ENCODE measurements at places on chromosomes 5 and 9.
A peak's percentile ranks its signal among the peaks of the same experiment; 100 is the strongest.

DNA sequence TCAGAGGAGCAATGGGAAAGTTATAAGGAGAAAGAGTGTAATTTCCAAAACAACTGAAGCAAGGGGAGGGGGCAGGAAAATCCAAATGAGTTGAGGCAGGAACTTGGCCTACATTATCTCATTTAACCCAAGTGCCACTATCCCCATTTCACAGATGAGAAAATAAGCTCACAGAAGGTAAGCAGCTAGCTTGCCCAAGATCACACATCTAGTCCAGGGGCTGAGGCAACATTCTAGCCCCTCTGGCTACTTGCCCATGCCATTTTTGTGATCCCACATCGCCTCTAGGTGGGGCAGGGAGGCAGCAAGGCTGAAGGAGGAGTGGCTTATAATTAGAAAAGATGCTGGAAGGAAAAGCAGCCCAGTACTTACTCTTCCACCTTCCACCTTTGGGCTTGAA is 2.6 kb upstream of the PSIP1 start:
- DNase-seq: no peak

GRCh38 chr9:8287501-8287900 is 487.9 kb upstream of the DMAC1 start:
- no peak for DNase-seq

- DNase-seq: no peak
These were observed 141.7 kb downstream of the GADD45G start for GRCh38 chr9:89746385-89747116.

DNA sequence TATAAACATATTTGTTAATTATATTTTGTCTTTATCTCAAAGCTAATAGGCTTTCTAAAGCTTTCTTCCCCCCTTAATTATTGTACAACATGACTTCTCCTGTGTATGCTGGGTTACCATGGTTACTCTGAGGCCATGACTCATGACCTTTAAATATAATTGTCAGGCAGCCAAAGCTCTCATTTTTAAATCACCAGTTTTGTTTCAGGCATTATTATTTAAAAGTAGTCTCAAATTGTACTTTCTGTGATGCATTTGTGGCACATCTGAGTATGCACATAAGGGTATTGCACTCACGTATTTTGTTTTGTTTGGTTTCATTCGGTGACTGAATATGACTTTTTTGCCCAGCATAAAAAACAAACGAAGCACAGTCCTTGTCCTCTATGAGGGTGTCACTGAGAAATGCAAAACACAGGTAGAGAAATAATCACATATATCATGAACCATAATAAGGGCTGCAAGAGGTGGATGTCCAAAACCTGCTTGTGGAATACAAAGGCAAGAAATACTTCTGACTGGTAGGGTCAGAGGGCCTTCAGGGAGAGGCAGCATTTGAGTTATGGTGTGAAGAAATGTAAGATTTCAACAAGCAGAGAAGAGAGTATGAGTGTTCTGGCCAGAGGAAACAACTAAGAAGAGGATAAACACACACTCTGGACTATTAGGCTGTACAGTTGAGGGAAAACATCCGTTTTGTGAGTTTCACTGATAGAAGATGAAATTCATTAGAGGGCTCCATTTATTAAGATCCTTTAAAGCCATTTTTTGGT is 2.1 kb downstream of the CCDC192 start:
- DNase-seq: no peak

GRCh38 chr9:1871626-1872419 is 143.3 kb upstream of the SMARCA2 start:
- DNase-seq: no peak

DNA sequence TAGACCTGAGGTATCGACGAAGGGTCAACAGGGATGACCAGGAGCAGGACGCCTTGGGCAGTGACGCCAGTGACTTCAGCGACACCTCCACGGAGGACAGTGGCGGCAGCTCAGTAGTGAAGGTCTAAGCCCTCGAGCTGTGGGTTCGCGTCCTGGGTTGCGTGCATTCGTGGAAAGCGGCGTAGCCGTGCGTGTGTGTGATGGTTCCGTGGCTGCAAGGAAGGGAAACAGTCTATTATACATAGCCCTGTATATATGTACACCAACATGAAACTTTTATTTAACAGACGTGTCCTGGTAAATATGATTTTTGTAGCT is 8.4 kb downstream of the PPP1R26 start:
- DNase-seq: no peak

DNA sequence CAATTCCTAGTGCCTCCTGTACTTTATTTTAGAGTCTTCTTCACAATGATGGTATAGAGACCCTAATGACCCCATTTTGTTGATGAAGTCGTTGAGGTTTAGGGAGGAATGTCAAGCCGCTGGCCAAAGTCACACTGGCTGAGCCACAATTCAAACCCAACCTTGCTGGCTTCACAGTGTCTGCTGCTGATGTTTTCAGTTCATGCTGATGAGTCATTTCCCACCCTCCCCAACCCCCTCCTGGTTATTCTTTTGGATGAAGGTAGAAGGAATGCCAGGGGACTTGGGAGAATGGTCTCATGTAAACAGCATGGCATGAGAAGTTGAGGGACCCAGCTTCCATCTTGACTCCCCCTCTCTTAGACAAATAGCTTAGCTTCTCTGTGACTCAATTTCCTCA is 68.6 kb downstream of the TMEM252 start:
- no peak for DNase-seq

DNA sequence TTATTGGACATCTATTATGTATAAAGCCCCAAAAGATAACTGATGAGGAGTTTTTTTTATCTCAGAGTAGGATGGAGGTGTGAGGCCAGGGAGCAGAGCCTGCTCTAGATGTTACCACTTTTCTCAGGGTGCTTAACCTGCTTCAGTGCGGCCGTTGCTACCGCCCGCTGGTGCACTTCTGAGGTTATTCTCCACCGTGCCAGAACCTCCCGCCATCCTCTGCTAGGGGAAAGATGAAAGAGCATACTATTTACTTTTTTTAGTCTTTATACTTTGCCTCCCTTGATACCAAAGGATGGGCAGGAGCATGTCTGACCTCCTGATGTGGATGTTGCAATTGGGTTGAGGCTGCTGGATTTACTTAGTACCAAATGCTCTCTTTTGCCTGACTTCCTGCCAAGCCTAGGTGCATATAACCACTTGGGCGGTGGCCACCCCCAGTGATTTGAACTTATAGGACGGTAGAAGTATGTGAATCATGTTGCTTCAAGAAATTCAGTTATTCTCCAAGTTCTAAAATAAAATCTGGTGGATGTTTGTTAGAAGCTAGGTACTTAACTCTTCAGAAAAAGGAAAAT is 71.1 kb upstream of the HSPB3 start:
- DNase-seq: no peak

DNA sequence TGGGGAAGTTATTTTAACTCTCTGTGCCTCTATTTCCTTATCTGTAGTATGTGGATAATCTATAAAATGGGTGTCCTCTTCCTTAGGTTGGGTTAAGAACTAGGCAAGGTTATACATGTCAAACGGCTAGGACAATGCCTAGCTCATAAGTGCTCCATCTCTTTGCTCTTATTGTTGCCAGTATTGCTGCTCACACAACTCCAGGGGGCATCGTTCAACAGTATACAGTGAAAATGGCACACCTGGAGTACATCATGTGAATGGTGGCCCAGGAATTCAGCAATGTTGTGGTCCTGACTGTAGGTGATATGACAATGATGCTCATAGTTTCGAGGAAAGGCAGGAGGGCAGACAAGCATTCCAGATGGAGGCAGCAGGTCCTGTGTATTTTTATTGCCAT is 30.1 kb downstream of the SLIT3 start:
- DNase-seq: no peak

- DNase-seq: no peak
These were observed 105.9 kb upstream of the IER5L start for GRCh38 chr9:129283705-129284606.

GRCh38 chr9:89891591-89892304 is 286.9 kb downstream of the GADD45G start:
- no peak for DNase-seq

GRCh38 chr9:89647366-89648128 is 42.7 kb downstream of the GADD45G start:
- DNase-seq: no peak

DNA sequence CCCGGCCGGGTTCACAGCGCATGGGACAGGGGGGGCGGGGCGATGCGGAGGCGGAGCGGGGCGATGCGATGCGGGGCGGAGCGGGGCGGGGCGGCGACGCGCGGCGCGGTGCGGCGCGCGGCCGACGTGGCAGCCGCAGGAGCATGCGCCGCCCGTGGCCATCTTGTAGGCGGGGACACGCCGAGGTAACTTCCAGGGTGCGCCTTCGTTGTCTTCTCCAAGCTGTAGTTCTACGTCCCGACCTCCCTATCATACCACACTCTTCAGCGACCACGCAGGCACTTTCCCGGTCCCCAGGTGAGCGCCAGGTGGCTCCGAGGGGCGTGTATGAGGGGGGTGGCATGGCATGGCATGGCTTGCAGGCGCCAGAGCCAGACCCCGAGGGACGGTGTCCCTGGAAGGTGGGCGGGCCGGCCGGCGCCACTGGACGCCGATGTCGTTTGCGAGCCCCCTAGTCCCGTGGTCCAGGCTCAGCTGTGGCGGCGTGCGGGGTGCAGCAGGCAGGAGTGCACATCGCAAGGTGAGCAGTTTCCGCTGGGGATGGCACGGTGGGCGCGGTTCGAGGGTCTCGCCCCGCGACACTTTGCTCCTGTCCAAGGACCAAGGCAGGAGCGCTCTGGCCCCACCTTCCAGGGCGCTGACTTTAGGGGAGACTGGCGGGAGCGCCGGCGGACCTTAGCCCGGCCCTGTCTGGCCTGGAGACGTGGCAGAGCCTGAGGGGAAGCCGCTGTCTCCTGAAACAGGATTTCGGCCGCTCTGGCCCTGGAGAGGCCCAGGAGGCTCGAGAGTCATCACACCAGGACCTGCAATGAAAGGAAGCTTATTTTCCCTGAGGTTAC is at the start of gene PRRC1:
Gene PRRC1 (plus strand): TSS at position 161 of the 839 bp plus-strand sequence. CDS start 5,840 bp downstream, outside the sequence.
- DNase-seq: peak; percentile 92

GRCh38 chr9:70493029-70493428 is 78.6 kb upstream of the KLF9 start:
- no peak for DNase-seq

DNA sequence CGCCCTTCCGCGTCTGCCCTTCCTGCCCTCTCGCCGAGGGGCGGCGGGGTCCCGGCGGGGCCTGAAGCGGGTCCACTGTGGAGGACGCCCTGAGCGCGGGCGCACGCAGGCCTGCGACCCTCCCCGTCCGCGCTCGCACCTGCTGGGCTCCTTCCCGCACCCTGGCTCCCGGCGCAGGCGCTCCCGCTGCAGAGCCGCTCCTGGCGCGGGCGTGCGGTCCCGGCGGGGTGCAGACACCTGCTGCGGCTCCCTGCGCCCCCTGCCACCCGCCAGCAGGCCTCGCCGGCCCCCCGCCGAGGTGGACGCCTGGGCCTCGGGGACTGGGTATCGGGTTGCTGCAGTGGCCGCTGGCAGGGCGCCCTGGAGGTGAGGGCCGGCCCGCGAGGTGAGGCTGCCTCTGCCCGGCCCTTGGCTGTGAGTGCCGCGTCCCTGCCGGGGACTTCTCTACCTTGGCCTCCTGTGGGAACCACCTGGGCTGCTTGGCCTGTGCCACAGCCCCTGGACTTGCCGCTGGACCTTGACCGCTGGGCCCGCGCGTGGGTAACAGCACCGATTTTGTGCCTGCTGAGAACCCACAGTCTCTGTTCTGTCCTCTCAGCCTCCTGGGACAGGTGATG is 627 bp downstream of the ARRDC1 start:
- no peak for DNase-seq

GRCh38 chr9:99497641-99498040 is 275.6 kb downstream of the SEC61B start:
- no peak for DNase-seq

DNA sequence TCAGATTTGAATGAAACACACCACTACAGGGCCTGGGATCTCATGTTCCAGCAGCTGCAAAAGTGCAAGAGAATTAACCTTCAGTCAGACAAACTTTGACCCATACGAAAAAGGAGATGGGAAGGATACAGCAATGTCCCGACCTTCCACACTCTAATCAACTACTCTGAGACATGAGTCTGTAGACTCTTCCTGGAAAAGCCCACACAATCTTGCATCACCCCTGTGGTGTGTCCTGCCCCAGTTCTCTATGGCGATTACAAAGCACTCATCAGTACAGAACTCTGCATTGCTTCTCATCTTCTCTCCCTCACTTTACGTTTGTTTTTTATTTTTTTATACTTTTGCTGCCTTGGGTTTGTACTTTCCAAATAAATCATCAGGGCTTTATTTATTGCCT is 241.0 kb upstream of the KIF2A start:
- DNase-seq: peak; percentile 25

- DNase-seq: no peak
These were observed 93.6 kb downstream of the UHRF2 start for GRCh38 chr9:6506571-6506970.

GRCh38 chr5:148853868-148854267 is 27.5 kb downstream of the ADRB2 start:
- no peak for DNase-seq

DNA sequence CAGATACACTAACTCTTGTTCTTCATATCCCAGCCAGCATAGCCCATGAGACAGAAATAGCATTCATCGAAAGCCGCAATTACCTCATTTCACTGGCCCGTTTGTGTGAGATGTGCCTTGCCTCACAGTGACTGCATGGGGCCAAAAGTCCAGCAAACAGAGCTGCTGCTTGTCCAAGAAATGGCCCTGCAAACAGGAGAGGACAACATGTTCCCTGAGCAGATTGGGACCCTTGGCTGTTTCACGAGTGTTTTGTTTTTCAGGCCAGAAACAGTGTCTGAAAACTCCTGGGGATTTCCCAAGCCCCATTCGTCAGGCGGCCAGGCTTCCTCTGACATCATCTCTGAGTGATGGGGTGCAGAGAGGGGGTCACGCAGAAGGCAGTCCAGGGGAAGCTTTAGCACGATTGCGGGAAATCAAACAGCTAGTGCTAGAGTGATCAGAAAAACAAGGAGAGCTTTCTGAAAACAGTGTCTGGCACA is 503.6 kb upstream of the PAPPA start:
- DNase-seq: no peak

GRCh38 chr9:37908698-37909186 is 4.8 kb upstream of the SLC25A51 start:
- no peak for DNase-seq

DNA sequence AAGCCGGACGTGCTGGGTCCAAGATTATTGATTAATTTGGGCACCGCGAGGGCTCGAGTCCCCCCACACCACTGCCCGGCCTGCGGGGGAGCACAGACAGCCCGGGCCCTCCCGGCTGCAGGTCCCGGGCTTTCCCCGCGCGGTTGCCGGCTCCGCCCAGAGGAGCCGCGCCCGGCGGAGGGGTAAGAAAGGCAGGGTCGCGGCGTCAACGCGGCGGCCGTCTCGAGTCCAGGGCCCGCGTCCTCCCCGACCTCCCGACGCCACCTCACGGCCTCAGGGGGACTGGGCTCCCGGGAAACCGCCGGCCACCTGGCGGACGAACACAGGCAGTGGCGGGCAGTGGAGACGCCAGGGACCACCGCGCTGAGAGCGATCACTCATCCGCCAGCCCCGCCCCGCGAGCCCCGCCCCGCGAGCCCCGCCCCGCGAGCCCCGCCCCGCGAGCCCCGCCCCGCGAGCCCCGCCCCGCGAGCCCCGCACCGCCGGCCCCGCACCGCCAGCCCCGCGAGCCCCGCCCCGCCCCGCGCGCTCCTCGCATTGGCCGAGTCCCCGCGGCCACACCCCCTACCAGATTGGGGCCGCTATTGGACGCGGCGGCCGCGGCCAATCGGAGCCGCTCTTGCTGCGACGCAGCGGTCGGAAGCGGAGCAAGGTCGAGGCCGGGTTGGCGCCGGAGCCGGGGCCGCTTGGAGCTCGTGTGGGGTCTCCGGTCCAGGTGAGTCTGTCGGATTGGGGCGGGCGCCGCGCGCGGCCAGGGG is at the start of gene MRPL41:
Gene MRPL41 (plus strand): TSS at position 616 of the 758 bp plus-strand sequence. CDS start 203 bp downstream, outside the sequence.
- DNase-seq: peak; percentile 89

All from right kidney (tissue), 9 donors.